ENCODE measurements at places on chromosomes 13 and 19.
A peak's percentile ranks its signal among the peaks of the same experiment; 100 is the strongest.

- DNase-seq, result no peak
These were observed 599 bp downstream of the IZUMO1 start for GRCh38 chr19:48746110-48746509.

- no peak for DNase-seq
These were observed 2.8 kb downstream of the ACTN4 start for GRCh38 chr19:38650172-38650775.

DNA sequence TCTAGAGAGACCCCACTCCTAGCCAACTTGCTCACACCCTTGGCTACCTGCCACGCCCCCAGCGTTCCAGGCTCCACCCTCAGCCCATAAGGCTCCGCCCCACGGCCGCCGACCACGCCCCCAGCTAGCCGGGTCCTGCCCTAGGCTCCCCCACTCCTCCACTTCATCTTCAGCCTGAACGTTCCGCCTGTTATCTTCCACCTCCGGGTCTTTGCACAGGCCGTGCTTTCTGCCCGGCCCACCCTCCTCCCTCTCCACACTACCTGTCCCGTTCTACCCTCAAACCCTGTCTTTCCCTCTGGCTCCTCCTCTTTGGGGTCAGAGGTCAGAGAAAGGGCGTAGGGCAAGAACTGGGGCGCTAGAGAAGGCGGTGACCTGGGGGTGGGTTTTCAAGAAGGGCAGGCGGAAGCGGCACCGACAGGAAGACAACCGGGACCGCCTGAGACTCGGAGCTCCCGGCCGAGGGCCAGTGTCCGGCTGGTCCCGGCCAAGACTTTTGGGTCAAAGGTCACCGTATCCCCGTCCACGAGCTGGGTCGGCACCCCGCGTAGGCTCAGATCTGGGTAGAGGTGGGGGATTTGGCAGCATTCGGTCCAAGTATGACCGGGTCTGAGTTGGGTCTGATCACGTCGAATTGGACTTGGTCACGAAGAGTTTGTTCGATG lies 2.2 kb downstream of the PDE4C start:
- DNase-seq, result peak; percentile 65

GRCh38 chr19:48703316-48703715 lies 7.5 kb downstream of the FUT2 start:
- no peak for DNase-seq

DNA sequence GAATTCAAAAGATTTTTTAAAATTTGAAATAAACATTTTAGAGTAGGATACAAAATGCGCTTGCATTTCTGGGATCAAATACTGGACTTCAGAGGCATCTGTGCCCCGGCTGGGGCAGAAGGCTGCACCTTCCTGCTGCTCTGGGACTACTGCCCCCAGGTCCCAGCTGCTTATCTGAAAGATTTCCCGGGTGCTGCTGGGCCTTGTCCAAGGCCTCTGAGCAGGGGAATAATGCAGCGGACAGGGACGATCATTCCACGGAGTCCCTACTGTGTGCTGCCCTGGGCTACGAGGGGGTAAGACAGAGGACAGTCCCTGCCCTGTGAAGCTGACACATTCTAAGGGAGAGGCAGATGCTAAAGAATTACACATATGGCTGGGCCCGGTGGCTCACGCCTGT lies 33.1 kb upstream of the NCCRP1 start:
- DNase-seq, result no peak

DNA sequence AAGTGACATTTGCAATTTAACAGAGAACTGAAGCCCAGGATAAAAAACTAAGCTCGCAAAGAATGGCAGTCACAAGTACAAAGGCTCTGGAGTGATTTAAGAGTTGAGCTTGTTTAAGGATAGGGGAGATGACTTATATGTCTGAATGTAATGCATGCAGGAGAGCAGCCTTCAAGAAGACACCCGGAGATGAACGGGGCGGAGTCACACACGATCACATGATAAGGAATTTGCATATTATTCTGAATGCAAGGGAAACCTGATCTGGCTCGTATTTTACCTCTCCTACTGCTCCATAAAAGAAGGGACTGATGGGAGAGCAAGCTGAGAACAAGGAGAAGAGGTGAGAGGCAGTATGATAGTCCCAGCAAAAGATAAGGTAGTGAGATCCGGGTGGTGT lies 12.9 kb downstream of the TBC1D4 start:
- no peak for DNase-seq

GRCh38 chr19:47390533-47391488 lies 28.5 kb downstream of the MEIS3 start:
- DNase-seq, result no peak

- no peak for DNase-seq
These were observed 7.8 kb upstream of the SHFL start for GRCh38 chr19:10078329-10078728.

DNA sequence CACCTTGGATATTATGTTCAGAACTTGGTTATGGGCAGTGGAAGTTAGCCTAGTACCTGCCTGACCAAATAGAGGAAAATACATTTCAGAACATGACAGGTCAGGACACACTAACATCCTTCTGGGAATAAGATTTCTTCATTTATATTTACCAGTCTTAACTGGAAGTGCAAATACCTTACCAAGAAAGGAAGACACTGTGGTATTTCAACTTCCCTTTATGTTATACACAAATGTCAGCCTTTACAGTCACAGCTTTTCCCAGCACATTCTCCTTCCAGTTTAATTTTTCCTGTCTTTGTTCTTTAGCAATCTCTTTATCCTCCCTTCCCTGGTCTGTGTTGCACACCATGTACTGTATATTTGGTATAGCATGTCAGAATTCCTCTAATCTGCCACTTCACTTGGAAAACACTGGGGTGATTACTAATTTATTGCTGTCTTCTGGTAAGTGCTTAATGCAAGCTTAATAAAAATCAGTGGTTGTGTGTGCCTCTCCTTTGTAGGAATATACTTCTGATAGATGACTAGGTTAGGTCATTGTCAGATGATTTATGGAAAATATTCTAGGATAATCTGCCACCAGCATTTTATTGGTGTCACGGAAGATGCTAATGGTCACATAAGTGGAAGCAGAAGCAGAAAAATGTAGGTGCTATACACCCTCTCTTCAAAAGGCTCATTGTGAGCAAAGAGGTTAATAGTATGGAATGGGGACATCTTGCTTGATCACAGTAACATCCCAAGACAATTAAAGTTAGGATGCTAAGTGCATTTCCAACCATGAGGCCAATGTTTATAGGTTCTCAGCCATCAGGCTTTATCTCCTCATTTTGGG lies 124.3 kb upstream of the STARD13 start:
- peak; percentile 43 for DNase-seq

GRCh38 chr19:55552620-55553019 lies 7.3 kb upstream of the SBK3 start:
- no peak for DNase-seq

DNA sequence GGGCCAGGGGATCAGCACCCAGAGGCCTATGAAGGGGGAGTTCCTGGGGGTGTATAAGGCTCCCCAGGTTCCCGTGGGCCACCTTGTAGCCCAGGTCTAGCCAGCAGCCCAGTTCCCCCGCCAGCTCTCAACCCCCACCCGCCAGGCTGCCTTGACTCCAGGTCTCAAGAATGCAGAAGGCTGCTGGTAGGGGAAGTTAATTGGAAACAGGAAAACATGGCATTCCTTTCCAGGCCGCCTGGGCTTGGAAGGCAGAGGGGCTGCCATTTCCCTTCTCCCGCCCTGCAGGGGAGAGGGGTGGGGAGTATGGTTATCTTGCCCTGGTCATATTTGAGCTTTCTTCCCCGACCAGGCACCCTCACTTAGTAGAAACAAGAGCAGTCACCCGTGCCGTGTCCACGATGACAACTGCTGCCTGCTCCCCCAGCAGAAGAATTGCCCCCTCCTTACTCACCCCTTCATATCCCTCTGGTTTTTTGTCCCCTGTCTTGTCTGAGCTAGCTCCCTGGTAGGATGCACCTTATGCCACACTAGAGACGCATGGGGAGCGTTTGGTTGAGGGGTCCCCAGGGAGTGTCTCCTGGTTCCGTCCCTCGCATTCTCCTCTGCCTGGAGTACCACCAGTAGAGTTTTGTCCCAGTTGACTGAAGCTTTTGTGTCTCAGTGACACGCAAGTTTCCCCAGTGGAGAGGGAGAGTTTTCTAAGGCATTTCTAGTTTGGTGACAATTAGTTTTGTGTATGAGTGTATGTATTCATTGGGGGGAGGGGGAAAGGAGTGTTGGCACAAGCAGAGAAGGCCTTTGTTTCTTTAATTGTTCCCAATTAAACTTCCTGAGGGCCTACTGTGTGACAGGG lies 4.5 kb downstream of the BICRA start:
- DNase-seq, result peak; percentile 44

- DNase-seq, result no peak
These were observed 8.8 kb downstream of the ATP4B start for GRCh38 chr13:113649212-113649611.

- DNase-seq, result no peak
These were observed 202.0 kb downstream of the KATNAL1 start for GRCh38 chr13:30105381-30105780.

DNA sequence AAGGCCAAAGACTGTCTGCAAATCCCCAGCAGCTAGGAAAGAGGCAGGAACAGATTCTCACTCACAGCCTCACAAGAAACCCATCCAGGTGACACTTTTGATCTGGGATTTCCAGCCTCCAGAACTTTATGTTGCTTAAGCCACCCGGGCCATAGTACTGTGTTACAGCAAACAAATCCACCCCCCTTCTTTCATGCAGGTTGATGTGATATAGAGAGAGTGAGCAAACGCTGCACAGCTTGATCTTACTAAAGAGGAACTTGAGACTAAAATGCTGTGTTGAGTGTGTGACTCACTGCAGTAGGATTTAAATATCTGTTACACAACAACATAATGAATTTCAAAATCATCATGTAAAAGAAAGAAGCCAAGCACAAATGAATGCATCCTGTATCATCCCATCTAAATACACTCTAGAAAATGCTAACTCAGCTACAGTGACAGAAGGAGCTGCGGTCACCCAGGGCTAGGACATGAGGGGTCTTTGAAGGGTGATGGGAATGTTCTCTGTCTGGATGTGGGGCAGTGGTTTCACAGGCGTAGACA lies 32.2 kb downstream of the RCBTB2 start:
- DNase-seq, result peak; percentile 86

DNA sequence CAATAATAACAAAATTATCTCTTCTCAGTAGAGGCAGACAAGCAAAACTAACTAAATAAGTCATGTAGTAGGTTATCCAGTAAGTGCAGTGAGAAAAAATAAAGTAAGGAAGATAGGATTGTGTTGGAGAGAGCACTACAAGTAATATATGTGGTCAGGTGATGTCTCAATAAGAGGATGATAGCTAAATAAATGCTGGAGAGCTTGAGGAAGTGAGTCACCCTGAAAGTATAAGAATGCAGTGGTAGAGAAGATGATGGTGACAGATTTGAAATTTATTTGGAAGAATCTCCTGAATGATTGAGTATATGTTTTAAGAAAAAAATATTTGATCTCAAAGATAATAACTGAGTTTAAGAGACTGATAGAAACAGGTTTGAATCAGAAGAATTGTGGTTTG lies 152.2 kb upstream of the PRR20A start:
- DNase-seq, result no peak

DNA sequence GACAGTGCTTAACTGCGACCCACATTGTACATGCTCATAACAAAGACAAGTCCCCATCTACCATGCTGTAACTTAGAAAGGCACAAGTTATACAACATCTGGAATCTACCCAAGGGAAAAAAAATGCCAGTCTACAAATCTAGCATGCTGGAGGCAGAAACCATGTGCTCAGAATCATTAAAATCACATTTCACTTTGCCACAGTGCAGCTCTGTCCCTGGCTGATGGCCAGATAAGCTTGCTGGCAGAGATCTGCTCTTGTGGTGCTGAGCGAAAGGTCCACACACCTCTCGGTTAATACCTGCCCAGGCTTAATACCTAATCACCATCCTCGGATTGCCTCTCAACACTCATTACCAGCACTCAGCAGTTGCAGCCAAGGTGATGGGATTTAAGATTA lies 74.1 kb upstream of the UQCRFS1 start:
- no peak for DNase-seq

GRCh38 chr13:113044391-113045114 lies 61.0 kb upstream of the F7 start:
- DNase-seq, result no peak

GRCh38 chr19:40662925-40663694 lies 27.3 kb downstream of the NUMBL start:
- DNase-seq, result peak; percentile 91

GRCh38 chr13:97542102-97542685 lies 108.2 kb downstream of the RAP2A start:
- DNase-seq, result no peak

- DNase-seq, result no peak
These were observed 20.4 kb downstream of the LMO7 start for GRCh38 chr13:75656425-75656989.

GRCh38 chr13:112903606-112904195 lies 65.3 kb upstream of the MCF2L start:
- DNase-seq, result no peak

DNA sequence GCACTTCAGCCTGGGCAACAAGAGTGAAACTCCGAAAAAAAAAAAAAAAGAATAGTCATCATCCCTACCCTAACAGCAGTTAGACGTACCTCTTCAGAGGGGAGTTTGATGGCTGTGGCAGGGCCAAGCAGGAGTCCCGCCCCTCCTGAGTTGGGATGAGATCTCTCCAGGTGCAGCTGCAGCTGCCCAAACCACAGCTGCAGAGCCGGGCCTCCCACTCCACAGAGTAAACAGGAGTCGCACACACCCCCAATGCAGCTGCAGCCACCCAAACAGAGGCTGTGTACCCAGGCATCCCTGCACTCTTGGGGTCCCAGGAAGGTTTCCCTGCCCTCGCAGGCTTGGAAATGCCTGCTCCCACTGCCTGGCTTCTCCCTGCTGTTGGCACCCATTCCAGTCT lies 17.4 kb upstream of the MLLT1 start:
- no peak for DNase-seq

DNA sequence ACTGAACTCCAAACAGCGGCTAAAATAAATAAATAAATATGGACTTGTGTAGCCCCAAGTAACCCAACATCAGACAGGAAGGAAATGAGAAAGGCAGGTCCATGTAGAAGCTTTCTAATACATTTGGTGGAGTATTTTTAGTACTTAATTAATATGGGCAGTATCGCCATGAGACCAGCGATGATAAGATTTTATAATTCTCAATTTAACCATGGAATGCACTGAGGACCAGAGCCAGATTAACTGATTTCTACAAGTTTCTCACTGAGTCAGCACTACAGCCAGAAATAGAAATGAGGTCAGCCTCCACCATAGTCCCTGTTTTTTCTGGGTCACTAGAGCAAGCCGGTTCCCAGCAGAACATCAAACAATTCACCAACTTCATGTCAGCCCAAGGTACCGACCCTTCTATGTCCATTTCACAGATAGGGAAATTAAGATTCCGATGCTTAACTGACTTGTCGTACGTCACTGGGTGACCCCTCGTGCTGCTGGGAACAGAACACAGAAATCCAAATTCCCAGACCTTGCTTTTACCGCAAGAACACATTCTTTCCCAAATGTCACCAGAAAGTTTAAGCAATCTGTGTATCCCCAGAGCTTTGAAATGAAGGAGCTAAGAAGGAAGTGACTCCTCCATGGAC lies 90.4 kb downstream of the COL4A1 start:
- DNase-seq, result no peak

- DNase-seq, result no peak
These were observed 3.9 kb downstream of the MYO1F start for GRCh38 chr19:8573316-8573715.

Data from KBM-7 (cell line).